ENCODE measurements at places on chromosomes 12 and 14.
A peak's percentile ranks its signal among the peaks of the same experiment; 100 is the strongest.

GRCh38 chr12:113334786-113335539 lies at the start of gene SLC8B1:
TSS of gene SLC8B1 (minus strand) at chr12:113335109. CDS start at chr12:113332878, 2,231 bp downstream.
- DNase-seq = peak; percentile 93

DNA sequence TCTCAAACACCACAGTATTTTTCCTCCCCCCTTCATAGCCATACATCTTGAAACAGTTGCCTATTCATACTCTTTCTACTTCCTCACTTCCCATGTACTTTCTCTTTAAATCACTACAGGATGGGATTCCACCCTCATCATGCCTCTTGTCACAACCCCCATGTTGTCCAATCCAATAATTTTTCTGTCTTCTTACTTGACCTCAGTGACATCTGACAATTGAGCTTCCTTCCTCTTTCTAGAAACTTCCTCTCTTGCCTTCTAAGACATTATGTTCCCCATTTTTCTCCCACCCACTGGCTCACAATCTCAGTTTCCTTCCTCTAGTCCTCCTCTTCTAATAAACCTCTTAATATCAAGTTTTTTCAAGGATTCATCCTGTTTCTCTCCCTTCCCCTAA lies 5.3 kb downstream of the C2CD5 start:
- no peak for DNase-seq

GRCh38 chr12:88522961-88523360 lies 57.3 kb downstream of the KITLG start:
- no peak for DNase-seq

DNA sequence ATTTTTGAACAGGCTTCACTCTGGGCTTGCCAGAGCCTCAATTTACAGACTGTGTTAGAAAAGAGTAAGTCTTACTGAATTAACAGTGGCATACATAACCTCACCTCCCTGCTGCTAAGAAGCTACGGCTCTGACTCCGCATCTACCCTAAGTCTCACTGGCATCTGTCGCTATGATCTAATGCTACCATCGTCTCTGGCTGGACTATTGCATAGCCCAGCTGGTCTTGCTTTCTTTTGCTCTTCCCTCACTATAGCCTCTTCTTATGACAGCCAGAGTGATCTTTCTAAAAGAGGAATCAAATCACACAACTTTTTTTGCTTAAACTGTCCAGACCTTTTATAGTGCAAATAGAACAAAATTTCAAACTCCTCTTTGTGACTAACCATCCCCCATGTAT lies 81.1 kb downstream of the SLC24A4 start:
- DNase-seq = no peak

DNA sequence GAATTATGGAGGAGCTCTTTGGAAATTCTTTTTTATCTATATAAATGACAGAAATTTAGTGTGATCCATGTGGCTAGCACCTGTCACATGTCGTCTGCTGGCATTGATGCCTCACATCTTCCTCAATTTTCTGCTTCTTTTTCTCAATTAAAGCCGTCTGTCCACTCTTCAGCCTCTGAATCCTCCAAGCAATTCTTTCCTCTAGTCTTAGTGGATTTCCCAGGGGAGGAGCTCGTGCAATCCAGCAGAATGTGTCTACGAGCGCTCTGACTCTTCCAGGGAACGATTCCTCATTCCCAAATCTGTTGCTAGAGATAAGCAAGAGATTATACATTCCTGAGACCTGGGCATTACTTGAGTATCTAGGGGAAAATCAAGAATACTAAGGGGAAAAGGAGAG lies 176.6 kb downstream of the EMP1 start:
- DNase-seq = no peak

DNA sequence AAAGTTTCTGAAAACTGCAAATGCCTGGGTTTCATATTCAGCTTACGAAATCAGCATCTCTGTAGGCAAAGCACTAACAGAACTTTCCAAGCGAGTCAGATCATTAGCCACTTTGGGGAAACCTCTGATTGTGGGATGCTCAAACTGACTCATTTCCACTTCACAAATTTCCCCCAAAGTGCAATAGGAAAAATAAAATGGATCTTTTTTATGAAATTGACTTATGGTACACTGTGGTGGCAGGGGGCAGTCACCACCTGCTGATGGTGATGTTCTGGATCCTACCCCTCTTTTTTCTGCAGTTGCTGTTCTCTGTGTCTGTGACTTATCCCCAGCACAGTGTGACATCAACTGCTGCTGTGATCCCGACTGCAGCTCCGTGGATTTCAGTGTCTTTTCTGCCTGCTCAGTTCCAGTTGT lies 5.6 kb downstream of the TCTN1 start:
- no peak for DNase-seq

- no peak for DNase-seq
Observed at GRCh38 chr12:130625201-130625600, 90.9 kb downstream of the RIMBP2 start.
